GM04503 (cell line): ENCODE measurements at places on chromosomes 3 and 15.

- no peak for DNase-seq
Observed at GRCh38 chr15:66763186-66764071, 61.4 kb downstream of the SMAD6 start.

DNA sequence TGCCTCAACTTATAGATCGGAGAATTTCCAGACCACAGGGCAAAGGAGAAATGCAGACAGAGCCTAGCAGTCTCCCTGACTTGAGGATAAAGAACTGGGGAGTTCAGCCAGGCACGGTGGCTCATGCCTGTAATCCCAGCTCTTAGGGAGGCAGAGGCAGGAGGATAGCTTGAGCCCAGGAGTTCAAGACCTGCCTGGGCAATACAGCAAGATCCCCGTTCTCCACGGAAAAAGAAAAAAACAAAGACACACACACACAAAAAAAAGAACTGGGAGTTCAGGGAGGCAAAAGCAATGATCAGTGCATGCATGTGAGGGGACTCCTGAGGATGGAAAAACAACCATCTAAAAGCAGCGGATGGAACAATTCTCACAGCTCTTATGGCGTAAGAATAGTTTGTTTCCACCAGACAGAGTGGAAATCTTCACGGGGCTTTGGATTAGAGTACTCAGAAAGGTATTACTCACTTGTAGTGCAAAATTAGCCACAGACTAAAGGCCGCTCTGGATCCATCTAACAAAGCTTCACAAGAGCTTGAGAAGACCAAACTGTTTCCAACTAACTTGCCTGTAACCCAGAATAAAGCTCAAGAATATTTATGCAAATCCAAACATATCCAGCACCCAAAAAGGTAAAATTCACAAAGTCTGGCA lies 16.3 kb downstream of the SEC11A start:
- DNase-seq, result no peak

- DNase-seq, result peak; percentile 61
Observed at GRCh38 chr3:70989174-70989573, 594.4 kb downstream of the FOXP1 start.

GRCh38 chr15:67805666-67806516 lies 19.4 kb upstream of the SKOR1 start:
- no peak for DNase-seq

DNA sequence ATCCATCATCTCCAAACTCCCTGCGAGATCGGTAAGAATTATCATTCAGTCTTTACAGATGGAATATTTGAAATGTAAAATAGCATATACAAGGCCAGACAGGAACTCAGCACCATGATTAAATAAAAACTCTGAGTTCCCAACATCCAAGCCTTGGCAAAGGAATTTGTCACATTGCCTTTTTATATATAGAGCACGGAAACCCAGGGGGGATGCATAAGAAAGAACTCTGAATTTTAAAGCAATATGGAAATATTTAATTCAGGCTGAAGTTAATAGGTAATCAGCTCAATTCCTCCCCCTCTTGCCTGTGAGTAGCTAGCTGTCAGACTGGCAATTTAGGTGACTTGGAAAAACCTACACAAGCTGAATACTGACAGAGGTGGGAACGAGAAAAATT lies 217.9 kb upstream of the KCNMB2 start:
- DNase-seq, result no peak
